ENCODE measurements at places on chromosomes 7 and 10.

GRCh38 chr7:20314198-20314597 lies 16.5 kb upstream of the ITGB8 start:
- DNase-seq = no peak

DNA sequence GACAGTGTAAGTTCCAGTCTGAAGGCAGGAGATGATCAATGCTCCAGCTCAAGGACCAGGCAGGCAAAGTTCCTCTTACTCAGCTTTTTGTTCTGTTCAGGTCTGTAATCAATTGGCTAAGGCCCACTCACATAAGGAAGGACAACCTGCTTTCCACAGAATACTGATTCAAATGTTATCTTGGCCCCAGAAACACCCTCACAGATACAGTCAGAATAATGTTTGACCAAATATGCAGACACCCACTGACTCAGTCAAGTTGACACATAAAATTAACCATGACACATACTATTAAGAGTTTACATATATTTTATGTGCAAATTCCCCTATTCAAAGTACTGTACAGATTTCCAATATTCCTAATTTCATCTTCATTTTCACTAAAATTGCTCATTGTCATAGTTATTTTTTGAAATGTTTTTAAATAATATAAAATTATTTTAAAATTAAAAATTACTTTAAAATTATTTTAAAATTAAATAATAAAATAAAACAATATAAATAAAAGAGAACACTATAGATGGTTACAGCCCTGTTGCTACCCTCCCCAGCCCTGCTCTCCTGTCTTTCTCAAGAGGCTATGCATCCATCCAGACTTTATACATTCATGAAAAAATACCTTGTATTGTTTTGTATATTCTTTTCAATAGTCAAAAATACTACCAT lies 59.4 kb downstream of the RAB11FIP2 start:
- DNase-seq = no peak

DNA sequence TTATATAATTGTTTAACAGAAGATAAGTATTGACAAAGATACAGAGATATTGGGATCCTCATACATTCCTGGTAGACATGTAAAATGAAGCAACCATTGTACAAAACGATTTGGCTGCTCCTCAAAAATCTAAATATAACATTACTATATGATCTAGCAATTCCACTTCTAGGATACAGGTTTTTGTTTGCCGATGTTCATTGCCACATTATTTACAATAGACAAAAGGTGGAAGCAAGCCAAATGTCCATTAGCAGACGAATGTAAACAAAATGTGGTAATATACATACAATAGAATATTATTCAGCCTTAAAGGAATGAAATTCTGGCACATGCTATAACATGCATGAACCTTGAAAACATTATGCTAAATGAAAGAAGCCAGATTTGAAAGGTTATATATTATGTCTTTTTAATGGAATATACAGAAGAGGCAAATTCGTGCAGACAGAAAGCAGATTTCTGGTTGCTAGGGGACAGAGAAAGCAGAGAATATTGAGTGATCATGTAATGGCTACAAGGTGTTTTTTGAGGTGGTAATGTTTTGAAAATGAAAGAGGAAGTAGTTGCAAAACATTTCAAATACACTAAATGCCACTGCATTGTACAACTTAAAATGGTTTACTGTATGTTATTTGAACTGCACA lies 44.9 kb downstream of the POLR1F start:
- DNase-seq = no peak

- no peak for DNase-seq
Measured at GRCh38 chr7:81882086-81882485, 112.2 kb upstream of the HGF start.

GRCh38 chr7:140723006-140723405 lies 26.5 kb downstream of the NDUFB2 start:
- no peak for DNase-seq

GRCh38 chr10:70477661-70478162 lies 855 bp upstream of the PALD1 start:
- no peak for DNase-seq

DNA sequence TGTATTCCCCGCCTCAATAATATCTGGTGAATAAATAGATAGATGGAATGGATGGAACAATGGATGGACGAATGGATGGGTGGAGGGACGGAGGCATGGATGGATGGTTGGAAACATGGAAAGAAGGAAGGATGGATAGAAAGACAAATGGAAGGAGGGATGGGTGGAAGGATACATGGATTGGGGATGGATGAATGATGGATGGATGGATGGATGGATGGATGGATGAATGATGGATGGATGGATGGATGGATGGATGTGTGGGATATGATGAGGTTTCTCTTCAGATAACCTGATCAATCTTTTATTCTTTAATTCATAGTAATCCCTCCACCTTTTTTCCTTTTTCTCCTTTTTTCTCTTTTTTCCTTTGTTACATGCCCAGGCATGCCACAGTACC lies 3.0 kb upstream of the AKR1B15 start:
- no peak for DNase-seq

- no peak for DNase-seq
Measured at GRCh38 chr10:75034714-75035258, 76.7 kb upstream of the SAMD8 start.

DNA sequence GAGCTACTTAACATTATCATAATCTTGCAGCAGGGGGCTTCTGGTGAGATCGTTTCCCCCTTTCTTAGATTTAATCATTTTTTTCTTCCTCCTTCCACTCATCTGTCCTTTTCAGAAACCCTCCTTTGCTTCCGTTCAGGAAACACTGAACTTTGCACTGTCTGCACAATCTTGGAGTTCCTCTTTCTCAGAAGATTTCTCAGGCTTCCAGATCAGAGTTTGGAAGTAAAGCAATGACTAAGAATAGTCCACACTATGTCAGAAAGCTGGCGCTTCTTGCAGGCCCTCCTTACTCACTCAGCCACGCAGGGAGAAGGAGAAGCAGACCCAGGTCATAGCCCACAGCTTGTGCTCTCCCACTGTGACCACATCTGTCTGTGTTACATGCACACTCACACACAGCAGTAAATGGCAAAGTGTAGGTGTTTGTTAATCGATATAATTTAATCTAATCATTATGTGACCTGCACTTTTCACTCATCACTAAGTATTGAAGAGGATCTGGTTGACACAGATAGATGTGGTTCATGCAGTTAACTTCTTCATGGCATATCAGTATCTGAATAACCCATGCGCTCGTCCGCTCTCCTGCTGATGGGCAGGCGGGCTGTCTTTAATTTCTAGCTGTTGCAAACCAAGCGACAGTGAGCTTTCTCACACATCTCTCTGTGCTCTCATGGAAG lies 30.2 kb downstream of the ALOX5 start:
- DNase-seq = no peak

GRCh38 chr10:12949248-12949647 lies 52.3 kb downstream of the CCDC3 start:
- no peak for DNase-seq

GRCh38 chr10:35412003-35412723 lies 75.9 kb downstream of the CCNY start:
- no peak for DNase-seq

DNA sequence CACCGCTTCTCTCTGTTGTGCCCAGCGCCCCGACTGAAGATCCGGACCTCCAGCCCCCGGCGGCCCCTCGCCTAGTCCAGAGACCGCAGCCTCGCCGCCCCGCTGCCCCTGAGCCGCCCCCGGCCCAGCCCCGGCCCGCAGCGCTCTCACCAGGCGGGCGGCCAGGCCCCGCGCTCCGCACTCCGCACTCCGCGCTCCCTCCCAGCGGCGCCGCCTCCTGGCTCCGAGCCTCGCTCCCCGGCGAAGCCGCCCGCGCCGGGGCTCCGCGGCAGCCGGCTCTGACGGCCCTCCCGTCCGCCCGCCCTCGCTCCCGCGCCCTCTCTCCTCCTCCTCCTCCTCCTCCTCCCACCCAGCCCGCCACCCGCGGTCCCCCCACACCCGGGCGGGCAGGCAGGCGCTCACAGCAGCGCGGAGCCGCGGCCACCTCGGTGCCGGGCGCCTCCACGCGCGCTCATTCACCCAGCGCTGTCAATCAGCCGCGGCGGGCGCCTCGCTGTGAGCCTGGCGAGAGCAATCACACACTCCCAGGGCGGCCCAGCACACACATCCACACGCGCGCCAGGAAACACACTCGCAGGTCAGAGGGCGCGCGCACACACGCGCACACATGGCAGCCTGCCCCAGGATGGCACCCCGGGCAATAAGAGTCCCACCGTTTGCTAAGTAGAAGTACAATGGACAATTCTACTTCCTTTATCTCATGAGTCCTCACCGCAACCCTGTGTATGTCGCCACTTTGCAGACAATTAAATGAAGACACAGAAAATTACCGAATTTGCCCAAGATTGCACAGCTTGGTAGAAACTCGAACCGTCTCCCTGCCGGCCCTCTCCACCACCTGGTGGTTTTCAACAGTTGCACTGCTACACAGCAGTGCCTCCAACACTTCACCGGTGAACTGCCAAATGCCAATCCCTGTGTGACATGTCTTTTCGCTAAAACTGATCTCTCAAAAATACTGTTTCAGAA lies at the start of gene PRRT4:
Gene PRRT4 (minus strand): TSS at position 280 of the 969 bp plus-strand sequence.
- DNase-seq = peak; percentile 51

Data from kidney (tissue), 22 donors.